ENCODE measurements at places on chromosomes 1 and 21. TPM values are rescaled to one million over a fixed set of nuclear protein-coding genes. Genes with fewer than 3 reads are reported as not detected.

APOBEC4 gene
- polyA plus RNA-seq, result not detected

SPRR2B gene
- polyA plus RNA-seq, result not detected

SH2D1B gene
- polyA plus RNA-seq, result 0.03 TPM

C1orf210 gene
- polyA plus RNA-seq, result not detected

RNF2 gene
- polyA plus RNA-seq, result 20.9 TPM

CDK18 gene
- polyA plus RNA-seq, result 0.34 TPM

ETV3L gene
- not detected for polyA plus RNA-seq

All from IMR-90 (cell line).